ENCODE measurements at places on chromosomes 5 and 9. TPM values are rescaled to one million over a fixed set of nuclear protein-coding genes. Genes with fewer than 3 reads are reported as not detected.

DNA sequence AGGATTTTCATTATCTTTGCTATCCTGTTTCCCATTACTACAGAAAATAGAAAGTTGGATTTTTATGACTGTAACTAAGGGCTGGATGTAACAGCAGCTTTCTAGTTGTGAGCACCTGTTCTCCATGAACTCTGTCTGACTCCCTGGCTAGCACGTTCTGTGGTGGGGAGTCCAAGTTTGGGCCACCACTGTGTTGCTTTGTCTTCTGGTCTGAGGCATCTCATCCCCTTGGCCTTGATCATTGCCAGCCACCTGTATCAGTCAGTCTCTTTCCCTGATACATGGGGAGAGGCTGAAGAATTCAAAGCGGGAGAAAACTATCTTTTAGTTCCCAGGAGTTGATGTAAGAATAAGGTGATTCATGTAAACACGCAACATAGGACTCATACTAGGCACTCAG is 33.4 kb downstream of the WDR70 start:
- no peak for DNase-seq

DNA sequence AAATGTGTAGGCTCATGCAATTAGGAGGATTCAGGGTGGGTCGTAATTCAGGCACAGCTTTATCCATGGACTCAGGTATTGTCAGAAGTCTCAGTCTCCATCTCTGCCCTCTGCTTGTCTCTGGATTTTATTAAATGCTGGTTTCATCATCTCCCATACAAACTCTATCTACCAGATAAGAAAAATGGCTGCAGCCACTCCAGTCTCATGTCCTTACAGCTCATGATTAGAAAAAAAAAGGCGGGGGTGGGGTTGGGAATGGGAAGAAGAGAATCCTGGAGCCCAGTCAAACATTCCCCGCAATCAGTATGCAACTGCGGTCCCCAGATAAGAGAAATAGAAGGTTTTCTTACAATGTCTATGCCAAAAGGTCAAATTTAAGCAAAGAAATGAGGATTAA is 7.6 kb upstream of the FBXO38 start:
- no peak for DNase-seq

DNA sequence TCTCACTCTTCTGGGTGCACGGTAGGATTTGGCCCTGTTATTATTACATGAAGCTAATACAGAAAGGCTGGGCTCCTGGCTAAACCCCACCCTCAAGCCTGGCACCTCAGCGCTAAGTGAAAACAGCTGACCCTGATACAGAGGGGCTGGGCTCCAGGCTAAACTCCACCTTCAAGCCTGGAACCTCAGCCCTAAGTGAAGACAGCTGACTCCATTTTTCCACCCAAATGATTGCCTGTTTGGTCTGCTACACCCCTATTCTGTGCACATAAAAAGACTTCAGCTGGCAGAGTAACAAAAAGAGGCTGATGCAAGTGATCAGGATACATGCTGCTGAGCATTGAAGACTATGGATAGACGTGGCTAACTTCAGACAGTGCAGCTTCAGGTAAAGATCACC is 148.4 kb upstream of the CLINT1 start:
- DNase-seq = no peak

DNA sequence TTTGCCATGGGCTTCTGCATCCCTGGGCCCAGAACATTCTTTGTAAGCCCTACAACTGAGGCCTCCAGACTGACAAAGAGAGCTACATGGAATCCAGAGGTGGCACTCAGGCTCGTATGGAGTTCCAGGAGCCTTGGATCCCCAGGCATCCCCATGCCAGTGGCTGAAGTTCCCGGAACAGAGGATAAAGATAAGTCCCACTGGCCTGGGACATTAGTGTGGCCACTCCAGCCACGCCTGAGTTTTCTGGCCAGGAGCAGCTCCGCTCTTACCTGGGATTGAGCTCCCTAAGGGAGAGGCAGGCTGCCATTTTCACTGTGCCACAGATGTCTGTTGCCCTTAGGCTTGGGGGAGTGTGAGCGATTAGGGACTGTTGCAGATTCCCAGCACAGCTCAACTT is 656.3 kb upstream of the FAM174A start:
- DNase-seq = no peak

- peak; percentile 23 for DNase-seq
These were observed 19.4 kb upstream of the RNF130 start for GRCh38 chr5:180090769-180091546.

DNA sequence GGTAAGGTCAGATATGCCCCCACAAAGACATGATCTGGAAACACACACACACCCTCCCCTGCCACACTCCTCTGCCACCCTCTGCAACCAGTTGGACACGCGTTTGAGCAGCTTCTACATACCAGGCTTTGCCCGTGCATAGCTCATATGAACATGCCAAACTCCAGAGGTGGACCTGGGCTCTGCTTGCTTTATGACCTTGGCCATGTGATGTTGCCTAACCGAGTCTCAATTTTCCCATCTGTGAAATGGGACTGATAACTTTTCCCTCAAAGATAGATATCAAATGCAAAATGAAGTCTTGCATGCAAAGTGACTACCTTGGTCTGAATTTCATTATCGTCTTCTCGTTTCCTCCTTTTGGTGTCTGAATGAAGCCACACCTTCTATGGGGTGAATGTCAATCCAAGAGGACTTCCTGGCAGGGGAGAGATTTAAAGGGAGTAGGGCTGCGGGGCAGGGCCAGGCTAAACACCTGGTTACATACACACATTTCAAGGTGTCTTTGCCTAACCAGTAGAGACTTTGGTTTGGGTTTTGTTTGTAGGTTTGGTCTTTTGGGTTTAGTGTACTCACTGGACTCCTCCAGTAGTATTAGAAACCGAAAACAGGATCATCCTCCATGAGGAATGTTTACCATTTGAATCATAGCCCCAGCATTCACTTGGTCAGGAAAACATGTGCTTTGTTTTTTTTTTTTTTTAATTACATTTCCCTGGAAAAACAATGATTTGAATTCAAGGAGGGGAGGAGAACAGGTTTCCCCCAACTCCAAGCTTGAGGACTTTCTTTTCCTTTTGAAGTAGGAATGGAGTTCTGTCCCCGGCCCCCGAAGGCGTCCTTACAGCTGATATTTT is 63.2 kb downstream of the COL27A1 start:
- DNase-seq = no peak

DNA sequence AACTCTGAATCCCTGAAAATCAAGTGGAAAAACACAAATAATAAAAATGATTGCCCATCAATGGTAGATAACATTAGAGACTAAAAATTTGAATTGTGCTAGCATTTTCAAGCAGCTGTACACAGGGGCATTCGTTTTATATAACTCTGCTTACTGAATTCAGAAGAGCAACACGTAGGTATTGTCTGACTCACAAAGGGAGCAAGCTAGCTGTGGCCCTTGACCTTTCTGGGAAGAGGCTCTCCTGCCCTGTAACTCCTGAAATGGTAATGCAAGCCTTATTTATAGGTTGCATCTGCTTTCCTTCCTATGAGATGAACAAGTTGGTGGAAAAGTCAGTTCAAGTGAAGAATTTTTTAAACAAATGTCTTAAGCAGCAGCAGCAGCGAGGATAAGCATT is 218.7 kb upstream of the EFNA5 start:
- DNase-seq = no peak

GRCh38 chr5:41852293-41852692 is 17.9 kb downstream of the OXCT1 start:
- DNase-seq = no peak

DNA sequence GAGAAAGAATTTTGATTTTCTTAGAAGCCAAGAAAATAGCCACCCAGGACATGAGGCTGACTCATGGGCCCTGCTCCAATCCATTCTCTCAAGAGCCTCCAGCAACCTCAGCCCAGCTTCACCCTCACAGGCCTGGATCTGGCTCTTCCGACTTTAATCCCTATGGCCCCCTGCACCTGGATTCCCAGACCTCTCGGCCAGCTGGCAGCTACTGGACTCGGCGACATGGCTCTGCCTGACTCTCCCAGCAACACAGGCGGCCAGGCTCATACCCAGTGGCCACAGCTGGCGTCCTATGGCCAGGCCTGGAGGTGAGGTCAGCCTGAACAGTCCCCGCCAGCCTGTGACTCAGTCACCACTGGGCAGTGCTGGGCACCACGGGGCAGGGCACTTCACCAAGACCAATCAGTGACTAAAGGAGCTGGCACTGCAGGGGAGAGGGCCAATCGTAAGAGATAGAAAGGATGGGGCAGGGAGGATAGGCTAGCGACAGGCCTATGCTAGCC is 6.2 kb upstream of the PDLIM4 start:
- peak; percentile 100 for DNase-seq

DNA sequence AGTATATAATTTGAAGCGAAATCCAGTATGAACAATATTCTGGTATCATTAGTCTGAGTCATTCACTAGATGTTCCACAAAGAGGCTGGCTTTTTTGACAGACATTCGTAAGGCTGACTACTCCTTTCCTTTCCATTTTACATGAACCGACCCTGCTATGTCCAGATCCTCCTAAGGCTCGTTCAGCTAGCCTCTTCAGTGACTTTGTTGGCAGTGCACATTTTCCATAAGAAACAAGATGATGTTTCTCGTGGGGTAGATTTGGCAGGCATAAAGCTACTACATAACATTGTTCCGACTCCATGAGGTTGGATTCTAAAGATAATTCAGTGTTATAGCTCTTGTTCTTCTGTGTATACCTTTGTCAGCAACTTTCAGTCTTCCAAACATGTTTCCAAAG is 49.0 kb downstream of the ZNF462 start:
- DNase-seq = no peak

DNA sequence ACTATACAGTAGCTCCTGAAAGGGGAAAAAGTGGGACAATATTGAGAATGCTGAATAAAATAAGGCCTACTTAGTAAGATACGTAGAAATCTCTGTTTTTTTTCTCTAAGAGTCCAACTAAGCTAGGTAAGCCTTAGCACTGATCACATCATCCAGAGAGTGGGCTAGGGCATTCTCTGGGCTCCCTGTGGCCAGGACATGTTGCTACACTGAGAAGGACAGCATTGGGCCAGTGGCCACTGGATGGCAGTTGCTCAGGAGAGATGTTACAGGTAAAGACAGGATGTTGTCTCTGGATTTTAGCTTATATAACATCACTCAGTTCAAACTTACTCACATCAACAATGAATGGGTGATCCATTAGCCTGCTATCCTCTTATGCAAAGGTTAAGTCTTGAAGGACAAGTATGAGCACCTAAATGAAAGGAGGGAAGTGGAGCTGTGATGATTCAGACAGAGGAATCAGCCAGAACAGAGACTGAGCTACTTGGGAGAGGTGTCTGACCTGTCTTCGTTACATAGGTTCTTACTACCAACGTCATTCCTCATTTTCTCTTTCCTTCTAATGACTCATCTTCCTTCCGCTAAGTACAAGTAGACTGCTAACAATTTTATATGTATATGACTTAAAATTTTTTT is 226.6 kb upstream of the ADCY2 start:
- DNase-seq = no peak

GRCh38 chr5:154518438-154518867 is 40.4 kb upstream of the HAND1 start:
- no peak for DNase-seq

DNA sequence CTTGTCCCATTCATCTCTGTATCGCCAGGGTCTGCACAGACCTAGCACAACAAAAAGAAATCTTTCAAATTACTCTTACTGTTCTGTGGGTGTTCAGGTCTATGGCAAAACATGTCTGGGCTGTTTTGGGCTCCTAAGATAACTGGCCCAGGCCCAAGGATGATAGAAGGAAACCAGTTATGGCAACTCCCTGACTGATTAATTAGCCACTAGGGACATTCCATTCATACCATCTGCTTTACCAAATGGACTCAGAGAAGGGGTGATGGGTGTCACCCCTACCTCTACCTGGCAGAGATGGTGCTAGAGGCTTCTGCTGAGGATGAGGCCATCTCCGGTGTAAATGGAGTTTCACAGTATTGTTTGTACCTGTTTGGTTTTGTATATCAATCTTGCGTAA is 1.9 kb downstream of the SLC31A2 start:
- DNase-seq = no peak

DNA sequence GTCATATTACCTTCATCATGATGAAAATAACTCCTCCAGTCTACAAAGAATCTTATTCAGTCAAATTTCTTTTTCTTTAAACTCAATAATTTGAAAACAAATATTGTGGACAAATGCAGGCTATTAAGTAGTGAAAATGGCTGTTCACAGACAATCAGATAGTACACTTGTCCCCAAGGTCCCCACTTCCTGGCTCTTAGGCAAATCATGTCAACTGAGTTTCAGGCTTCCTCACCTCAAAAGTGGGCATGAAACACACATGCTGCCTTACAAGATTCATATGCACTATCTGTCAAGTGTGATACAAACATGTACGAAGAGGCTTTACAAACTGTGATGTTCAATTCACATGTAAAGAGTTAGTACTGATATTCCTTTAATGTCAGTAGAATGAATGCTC is 385.2 kb upstream of the SEMA6A start:
- no peak for DNase-seq

DNA sequence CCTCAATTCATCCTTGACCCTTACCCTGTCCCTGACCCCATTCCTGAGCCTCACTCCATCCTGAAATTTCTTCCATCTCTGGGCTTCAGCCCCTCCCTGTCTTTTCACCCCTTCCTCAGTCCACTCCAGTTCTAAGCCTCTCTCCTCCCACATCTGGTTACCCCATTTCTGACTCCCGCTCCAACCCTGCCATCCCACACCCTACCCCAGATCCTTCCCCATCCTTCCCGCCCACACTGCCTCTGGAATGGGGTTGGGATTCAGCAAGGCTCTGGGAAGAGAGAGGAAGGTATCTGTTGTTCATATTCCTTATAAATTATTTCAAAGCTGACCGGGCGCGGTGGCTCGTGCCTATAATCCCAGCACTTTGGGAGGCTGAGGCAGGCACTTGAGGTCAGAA is 29.9 kb upstream of the MVB12B start:
- DNase-seq = no peak

DNA sequence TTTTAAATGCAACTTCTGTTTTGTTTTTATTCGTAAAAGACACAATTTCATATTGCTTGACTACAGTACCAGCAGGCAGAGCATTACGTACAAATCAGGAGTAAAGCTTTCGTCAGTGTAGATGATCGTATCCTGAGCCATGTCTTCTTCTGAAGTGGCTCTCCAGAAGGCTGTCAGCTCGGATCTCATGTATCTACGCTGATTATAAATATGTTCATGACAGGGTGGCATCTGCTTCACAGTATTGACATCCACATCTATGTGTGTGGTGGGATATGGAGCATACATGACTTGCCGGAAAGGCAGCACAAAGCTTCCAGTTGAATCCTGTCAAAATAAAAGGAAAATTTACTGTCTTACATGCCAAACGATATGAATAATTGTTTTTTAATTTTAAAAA is 16.8 kb downstream of the C9orf72 start:
- no peak for DNase-seq

TAF11L12 gene
- not detected for total RNA-seq

LCN15 gene
- not detected for total RNA-seq

SPATA31A6 gene
- total RNA-seq = not detected

IL3 gene
- not detected for total RNA-seq

COL23A1 gene
- 89.5 TPM for total RNA-seq

ZDHHC11 gene
- total RNA-seq = not detected

CYSRT1 gene
- total RNA-seq = 0.89 TPM

Measured in MG63 (cell line).